ENCODE measurements at places on chromosomes 7 and 10.

DNA sequence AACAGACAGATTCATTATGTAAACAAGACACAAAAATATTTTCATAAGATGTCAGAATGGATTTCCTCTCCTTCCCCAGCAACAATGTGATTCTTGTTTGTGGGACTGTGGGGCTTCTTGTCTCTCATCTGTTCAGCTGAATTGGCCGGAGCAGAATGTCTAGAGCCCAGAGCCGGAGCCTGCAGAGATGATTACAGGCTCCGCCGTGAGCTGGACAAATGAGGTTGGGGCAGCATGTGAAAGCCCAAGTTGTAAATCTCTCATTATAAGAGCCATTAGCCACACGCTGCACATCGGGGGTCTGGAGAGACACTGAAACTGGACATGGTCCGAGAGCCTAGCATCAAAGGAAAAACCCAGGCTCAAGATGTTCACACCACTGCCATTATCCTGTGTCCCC lies 137.0 kb upstream of the ADAM12 start:
- no peak for DNase-seq

- no peak for DNase-seq
Observed at GRCh38 chr7:131667699-131668098, 111.3 kb upstream of the PODXL start.

DNA sequence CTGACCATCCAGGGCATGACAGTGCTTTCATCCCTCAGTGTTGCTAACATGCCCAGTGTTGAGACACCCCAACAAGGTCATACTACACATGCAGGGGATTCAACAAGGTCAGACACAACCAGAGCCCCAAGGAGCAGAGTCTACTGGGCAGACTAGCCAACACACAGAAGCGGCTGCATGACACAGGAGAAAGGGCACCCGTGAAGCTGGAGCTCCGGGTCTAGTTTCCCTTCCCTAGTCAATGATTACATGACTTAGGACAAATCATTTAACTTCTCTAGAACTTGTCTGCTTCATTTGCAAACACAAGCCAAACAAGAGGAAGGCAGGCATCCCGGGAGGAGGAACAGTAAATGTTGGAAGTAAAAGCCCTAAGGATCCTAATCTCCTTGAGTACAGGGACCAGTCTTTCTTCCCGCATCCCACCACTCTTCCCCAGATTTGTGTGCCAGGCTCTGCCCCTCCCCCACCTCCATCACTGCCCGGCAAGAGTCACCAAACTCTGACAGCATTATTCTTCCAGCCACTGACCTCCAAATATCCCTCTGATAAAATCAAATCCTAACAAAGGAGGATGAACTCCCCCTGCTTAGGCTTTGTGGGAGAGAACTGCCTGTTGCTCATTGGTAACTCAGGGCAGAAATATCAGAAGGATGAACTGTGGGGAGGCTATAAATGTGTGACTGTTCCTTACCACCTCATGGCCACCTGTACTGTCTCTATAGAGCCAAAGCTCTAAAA lies 104.3 kb downstream of the KCNMA1 start:
- DNase-seq, result peak; percentile 46

DNA sequence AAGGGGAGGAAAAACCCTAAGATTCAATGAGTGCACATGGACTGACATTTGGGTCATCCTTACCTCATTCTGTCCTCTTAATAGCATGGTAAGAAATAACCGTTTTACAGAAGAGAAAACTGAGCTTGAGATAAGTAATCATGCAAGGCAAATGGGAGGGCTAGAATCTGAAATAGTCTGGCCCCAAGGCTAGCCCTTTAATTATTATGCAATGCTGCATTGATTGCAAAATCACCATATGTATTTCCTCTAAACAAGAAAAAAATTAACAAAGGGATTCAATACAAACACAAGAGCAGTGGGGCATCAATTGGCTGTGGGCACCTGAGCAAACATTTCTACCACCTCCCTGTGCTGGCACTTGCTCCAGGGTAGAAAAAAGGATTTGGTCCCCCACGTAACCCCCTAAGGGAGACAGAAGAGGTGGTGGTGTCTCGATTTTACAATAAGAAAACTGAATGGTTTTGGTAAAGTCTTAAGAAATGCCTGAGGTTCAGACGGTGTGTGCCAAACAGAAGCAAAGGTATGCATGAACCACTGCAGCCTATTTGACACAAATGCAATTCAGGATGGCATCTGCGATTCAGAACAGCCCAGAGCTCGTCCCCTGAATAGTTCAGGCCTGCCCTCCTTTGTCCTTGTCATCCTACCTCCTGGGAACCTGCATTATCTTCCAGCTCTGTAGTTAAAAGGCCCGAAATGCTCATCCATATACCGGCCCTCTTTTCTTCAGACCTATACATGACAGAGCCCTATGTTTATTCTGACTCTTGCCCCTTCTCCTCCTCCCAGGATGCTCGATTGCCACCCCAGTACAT lies 23.6 kb downstream of the PIP4K2A start:
- DNase-seq, result peak; percentile 64

DNA sequence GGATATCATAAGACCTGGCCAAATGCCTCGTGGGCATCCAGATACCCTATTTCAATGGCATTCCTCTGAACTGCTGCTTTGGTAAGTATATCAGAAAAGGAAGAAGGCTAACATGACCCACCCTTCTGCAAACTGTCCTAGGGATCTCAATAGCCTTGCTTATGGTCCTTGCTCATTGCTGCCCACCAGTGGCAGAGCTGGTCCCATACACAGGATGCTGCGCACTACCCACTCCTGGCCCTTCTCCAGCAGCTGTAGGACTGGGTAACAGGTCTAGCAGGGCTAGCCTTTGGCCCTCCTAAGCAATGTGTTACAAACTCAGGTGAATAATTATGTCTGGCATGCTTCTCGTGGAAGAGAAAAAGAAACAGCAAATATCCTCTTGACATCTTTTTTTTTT lies 72.5 kb downstream of the C10orf90 start:
- DNase-seq, result peak; percentile 30

DNA sequence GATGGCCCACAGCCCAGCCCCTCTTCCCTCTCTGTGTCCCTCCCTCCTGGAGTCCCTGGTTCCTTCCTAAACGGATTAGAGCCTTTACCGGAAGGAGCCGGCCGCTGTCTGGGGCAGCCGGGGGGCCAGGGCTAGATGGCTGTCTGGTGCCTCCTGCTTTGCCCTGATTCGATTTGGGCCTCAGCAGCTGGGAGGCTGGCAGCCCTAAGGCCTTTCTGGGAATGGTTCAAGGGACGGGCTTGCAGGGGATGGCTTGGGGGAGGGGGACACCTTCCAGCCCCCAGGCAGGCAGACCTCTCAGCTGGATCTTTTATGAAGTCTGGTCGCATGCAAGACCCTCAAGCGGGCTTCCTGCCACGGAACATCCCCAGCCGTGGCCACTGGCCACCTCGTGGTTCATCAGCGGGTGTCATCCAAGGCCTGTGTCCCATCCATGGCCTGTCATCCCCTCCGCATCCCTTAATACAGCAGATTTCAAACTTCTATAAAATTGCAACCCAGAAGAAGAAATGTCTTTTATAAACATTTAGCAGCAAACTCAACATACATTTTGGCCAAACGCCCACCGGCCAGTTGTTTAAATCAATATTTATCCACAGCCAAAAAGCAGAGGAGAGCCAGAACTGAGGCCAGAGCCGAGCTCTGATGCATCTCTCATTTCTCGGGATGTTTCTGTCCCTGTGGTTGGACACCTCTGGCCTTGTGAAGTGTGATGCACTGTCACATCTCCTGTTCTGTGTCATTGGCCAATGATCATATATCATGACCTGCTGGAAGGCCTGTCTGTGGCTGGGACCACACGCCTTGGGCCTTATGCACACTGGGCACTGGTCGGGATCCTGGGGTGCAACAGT lies 52.0 kb downstream of the GTF2IRD1 start:
- DNase-seq, result no peak

DNA sequence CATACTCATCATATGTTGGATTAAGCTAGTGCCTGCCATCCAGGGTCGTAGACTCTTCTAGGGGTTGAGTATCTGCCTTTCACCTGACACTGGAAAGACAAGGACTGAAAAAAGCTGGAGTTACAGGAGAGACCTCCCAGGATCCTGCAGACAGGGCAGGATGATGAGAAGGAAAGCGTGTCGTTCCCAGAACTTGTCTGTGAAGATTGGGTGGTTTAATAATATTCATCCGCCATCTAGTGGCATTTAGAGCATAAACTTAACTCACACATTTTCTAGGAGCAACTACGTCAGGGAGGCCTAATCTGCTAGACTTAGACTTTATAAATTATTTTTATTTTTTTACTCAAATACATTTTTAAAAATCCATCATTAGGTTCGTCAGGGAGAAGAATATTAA lies 59.6 kb downstream of the ADRB1 start:
- peak; percentile 58 for DNase-seq

- no peak for DNase-seq
Observed at GRCh38 chr7:18965657-18966056, 151.8 kb downstream of the TWIST1 start.

- no peak for DNase-seq
Observed at GRCh38 chr10:1402016-1402770, 335.1 kb downstream of the ADARB2 start.

- DNase-seq, result peak; percentile 34
Observed at GRCh38 chr10:44913350-44914081, 2.4 kb downstream of the TMEM72 start.

GRCh38 chr10:5551531-5552375 lies 27.0 kb downstream of the CALML3 start:
- peak; percentile 35 for DNase-seq

GRCh38 chr7:143048827-143049226 lies 3.3 kb upstream of the OR6V1 start:
- DNase-seq, result peak; percentile 73

GRCh38 chr7:40839881-40840280 lies 705.1 kb downstream of the SUGCT start:
- DNase-seq, result no peak

DNA sequence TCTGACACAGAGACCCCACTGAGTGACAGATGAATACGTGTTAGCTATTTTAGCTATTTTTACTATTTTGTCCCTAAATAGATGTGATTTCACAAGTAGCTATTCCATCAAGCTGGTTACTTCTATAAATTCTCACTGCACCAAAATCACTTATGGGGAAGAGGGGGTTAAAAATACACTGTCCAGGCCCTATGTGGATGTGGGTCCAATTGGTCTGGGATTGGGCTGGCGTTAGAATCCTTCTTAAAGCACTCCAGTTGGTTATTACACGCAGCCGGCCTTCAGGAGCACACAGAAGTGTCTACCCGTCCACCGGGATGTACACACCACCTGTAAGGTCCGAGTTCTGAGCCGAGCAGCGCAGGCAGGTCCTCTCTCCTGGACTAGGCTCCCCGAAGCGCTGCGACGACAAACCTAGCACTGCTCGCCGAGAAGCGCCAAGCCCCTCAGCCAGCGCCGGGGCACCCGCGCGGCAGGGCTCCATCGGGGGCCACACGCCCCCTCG lies 222.3 kb upstream of the MKLN1 start:
- DNase-seq, result no peak

- DNase-seq, result no peak
Observed at GRCh38 chr7:2876031-2876731, 32.1 kb upstream of the GNA12 start.

GRCh38 chr7:136234040-136234439 lies 256.9 kb upstream of the MTPN start:
- DNase-seq, result no peak

DNA sequence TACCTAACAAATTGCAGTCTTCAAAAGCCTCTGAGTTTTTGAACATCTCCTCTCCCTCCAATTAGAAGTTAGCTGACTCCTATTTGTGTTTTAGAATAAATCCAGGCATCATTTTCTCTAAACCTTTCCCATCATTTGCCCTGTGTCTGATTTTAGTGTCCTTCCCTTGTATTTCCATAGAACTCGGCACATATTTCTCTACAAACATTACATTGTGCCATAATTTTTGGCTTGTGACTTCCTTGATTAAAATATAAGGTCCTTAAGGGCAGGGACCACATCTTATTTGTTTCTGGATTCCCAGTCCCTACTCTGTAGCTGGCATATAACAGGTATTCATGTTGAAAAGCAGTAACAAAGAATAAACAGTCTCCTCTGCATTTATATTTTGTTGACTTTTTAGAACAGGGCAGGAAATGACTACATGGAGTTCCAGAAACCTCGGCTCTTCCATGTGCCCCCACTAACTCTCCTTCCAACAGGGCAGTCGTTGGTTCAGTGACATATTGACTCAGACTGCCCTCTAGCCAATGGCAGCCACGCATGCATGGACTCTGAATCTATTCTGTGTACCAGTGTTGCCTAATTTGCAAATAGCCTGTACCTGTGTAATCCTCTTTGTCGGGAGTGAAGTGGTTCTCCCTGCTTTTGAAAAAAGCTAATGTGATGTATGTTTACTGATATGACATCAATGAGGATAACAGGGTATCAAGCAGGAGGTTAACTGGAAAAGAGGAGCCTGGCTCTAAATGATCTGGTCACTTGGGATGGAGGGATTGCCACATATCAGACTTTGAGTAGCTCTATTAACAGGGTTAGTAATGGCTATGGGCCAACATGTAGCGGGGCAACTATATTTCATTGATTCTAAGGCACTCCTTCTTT lies 19.8 kb upstream of the CPN1 start:
- DNase-seq, result no peak

DNA sequence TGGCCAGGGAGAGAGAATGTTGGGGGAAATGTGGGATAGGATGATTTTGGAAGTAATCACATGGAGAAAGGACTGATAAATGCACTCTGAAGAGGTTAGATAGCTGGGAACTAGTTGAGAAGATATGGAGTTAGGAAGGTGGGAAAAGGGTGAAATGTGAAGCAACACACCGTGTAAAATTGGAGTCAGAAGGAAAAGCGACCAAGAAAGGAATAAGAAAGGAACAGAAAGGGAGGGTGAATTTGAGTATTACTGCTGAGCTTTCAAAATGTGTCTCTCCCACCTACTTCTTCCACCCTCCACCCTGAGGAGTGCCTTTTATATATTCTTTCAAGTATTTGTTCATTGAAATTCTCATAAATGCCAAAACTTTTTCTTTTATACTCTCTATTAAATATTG lies 171.8 kb downstream of the BMPER start:
- no peak for DNase-seq

All from suppressor macrophage treated with lipopolysaccharide for 4 hours (primary cell).